ENCODE measurements at places on chromosomes 12 and 14.

- no peak for DNase-seq
These were observed 19.8 kb downstream of the PRPF40B start for GRCh38 chr12:49643135-49643534.

- no peak for DNase-seq
These were observed 46.7 kb downstream of the PDE3A start for GRCh38 chr12:20415028-20415427.

GRCh38 chr12:119666226-119666795 lies 1.6 kb upstream of the PRKAB1 start:
- DNase-seq, result no peak

DNA sequence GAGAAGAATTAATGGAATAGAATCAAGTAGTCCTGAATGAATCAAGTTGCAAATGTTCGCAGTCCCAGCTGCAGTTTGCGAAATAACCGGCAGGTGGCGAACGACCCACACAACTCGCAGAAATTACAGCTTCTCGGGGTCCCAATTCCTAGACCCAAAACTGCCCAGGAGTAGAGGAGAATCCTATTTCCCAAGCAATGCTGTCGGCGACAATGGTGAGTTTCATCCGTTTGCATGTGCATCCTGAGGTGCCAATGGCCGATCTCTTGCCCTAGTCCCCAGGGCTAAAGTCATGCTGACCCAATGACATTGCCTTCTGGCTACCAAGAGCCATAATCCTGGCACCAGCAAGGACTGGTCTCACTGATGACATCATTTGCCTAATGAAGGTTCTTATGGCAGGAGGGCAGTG lies 8.5 kb upstream of the ASCL1 start:
- DNase-seq, result peak; percentile 66

DNA sequence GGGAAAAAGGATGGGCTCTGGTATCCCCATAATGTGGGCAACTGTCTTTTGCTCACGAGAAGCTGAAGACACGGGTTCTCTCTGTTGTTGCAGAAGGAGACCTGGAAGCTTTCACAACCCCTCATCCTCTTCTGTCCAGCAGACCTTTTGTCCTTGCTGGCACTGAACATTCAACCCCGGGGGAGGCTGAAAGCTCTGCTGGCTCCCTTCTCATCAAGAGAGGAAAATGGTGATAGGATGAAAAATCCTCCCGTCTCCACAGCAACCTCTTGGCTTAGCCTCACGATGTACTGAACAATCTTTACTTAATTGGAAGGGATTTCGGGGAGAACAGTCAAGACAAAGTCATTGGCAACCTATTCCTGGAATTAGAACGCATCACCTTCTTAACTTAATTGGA lies 39.0 kb downstream of the ELK3 start:
- no peak for DNase-seq

- DNase-seq, result no peak
These were observed 155.6 kb upstream of the PWP1 start for GRCh38 chr12:107529991-107530390.

DNA sequence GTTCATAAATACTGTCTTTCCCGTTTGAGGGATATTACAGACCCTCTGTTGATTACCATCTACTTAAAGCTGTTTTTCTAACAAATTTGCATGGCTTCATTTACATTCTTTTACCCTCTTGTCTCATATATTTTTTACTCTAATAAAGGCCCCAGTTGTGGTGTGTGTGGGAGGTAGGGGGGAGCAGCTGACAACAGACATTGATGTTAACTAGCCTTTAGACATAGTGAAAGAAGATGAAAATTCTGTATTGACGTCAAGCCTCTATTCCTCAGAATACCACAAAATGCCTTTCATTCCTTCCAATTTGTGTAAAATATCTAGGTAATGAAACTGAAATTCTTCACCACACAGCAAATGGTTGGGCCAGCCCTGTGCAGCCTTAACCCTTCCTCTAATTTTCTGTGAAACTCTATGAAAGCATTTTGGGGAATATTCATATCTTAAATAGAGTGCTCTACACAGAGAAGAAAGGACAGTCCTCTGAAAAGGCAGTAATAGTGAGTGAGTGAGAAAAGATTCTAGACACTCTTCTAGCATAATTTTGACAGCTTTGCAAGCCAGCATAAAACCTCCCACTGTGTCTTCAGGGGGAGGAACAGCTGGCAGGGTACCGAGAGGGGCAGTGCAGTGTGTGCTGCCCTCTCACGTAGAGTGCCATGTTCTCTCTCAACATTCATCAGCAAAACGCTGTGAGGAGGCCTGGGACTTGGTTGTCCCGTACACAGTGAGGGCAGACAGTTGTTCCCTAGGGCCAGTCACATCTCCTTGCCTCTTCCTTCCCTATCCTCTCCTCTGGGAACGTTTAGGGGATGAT lies 20.1 kb upstream of the CERS5 start:
- DNase-seq, result no peak

DNA sequence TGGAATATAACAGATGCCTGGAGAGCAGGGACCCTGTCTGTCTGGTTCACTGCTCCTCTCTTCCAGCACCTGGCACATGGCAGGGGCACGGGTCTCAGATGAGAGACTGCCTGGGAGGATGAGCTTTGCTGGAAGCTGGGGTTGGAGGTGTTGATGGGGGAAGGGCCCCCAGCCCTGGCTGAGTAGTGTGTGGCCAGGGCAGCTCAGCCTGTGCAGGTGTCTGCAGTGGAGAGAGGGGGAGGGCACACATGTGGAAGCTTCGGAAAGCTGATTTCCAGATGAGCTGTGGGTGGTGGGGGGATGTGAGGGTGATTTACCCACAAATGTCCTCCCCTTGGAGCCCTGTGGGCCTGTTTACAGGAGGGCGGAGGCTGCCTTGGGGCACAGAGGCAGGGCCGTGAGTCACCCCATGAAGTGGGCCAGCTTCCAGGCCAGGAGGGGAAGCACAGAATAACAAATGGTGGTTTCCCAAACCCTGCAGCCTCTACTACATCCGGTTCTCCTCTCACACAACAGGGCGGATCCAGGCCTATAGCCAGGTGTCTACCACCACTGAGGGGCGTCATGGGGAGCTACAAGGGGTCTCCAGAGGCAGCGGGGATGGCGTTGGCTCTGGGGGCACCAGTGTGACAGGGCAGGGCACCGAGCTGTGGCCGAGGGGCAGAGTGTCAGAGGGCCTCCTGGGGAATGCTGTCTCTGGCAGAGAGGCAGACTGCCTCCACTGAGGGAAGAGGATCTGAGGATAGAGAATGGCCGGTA lies 11.0 kb downstream of the KRT7 start:
- no peak for DNase-seq

- DNase-seq, result no peak
These were observed 246.7 kb upstream of the G2E3 start for GRCh38 chr14:30312214-30312613.

DNA sequence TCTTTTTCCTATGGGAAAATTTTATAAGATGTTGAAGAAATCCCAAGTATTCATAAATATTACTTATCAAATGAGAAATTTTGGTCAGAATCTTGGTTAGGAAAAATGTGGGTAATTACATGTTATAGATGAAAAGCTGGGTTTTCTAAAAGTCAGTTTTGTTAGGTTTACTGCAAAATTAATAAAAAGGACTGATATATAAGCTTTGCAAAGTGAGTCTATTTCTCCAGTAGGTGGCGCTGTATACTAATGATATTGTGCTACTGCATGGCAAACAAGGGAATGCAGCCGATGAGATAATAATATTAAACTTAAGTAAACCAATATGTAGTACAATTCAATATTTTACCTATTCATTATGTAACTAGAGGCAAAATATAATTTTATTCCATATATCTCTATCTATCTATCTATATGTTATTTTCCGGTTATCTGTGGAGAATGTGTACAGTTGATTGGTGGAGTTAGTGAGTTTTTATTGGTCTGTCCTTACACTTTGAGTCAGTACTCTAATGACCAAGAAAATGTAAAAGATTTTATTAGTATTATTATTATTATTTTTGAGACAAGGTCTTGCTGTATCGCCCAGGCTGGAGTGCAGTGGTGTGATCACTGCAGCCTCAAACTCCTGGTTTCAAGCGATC lies 32.9 kb downstream of the MIPOL1 start:
- no peak for DNase-seq

GRCh38 chr12:112153181-112153892 lies 28.0 kb downstream of the TRAFD1 start:
- DNase-seq, result no peak

DNA sequence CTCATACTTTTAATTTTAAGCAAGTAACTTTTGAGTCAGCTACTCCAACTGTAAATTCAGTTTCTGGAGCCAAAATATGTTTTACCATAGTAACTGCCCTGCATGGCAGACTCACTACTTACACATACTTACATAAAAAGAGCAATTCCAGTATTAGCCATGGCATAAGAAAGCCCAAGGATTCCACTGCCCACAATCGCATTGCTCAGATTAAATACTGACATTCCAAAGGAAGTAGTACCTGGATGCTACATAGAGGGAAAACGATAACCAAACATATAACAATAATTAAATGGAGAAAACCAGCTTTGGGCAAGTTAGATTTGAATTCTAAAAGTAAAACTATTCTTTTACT lies 2.2 kb downstream of the SLC38A2 start:
- no peak for DNase-seq
